LNCaP clone FGC (cell line): ENCODE measurements at places on chromosomes 3 and 15.

DNA sequence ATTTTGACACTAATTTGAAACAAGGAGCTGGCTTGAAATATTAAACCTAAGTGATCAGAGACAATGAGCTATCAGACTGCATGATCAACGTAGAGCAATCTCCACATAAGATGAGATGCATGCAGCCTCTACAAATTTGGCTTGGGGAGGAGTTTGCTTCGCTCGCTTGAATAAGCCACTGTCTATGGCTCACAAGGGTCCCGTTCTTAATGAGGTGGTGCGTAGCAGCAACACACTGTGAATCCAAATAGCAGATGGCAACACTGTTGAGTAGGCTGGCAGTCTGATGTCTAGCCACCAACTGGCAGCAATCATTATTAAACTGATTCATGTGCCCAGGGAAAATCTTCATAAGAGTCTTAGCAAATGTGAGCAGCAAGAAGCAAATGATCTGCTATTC lies 125.4 kb upstream of the CCDC54 start:
- DNase-seq = no peak

GRCh38 chr15:99721104-99721778 lies 12.0 kb downstream of the LYSMD4 start:
- no peak for DNase-seq

GRCh38 chr3:128969993-128970739 lies 23.7 kb downstream of the CFAP92 start:
- DNase-seq = no peak

GRCh38 chr3:150367757-150368156 lies 40.3 kb upstream of the TSC22D2 start:
- DNase-seq = no peak

DNA sequence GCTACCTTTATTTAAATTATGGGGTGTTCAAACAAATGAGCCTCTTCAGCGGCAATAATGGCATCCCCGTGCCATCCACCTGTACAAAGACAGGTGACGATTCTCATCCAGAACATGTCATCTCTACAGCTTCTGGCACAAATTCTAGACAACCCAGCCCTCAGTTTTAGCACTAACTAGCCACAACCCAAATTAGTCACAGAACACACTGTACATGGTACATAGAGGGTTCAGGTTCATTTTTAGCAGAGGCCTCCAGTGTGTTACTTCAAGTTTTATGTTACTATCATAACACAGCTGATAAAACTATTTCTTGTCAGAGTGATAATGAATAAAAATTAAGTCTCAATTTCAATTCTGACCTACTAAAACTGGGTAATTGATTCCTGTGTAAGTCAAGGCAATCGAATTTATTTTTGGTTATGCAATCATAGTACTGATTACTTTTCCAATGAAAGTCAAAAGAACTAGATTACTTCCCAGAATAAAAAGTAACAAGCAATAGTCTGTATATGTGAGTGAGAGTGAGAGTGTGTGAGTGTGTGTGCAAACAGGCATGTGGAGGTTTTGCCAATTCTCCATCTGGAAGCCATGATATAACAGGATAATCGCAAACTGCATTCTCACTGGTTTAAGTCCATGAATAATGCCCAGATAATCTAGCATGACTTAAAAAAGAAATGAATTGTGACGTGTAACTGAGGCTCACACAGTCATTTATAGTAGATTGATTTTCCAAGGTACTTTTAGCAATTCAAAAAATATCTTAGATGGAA lies 37.4 kb downstream of the SHQ1 start:
- DNase-seq = no peak

DNA sequence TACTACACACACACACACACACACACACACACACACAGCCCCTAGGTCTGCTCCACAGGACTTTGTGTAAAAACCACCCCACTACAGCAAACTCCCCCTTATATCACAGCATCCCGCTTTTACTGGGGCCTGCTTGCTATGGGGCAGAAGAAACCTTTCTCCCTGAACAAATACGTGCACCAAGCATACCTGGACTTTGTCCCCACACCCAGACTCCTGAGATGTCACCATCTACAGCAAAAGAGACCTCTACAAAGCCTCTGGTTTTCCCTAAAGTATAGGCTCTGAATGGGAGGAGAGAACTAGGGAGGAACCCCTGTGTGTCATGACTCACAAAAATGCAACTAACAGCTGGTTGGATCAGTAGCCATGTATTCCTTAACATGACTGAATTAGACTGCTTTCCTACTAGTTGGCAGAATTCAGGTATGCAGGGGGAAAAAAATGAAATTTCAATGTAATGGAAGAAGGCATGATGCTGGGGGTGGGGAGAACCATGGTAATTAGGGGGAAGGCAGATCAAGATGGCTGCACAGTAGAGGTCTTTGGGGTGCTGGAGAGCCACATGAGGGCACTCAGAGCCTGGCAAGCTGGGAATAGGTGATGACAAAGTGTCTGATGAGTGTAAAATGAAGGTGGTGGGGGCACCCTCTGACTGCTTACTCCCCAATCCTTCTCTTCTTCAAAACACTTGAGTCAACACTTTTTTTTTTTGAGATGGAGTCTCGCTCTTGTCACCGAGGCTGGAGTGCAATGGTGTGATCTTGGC lies 45.9 kb downstream of the DAPK2 start:
- no peak for DNase-seq

DNA sequence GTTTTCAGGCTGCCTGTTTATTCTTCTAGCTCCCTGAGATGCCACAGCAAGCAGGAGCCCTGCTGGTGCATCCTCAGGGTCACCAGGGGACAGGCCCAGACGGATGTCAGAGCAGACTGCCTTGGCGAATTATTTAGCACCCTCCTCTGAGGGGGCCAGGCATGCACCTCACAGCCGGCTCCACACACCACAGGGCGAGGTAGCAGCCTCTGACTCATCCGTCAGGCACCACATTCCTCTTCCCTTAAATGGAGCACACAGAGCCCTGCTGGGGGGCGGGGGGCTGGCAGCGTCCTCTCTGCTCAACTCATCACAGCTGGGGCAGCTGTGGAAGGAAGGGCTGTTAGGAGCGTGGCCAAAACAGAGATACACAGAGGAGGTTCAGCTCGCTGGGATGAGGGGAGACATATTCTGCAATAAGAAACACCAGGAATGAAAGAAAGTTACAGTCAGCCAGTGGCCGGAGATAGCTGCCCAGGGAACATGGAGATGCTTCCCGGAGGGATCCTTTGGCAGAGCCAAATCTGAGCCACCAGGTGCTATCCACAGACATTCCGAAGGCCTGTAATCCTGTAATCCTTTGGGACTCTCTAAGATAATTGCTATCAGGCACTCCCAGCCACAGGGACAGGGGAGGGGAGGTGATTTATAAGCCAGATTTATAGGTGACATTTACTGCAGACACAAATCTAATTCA lies 13.9 kb upstream of the PRICKLE2 start:
- DNase-seq = no peak

GRCh38 chr15:75651810-75652543 lies 4.3 kb downstream of the SNX33 start:
- no peak for DNase-seq

GRCh38 chr3:136311261-136311660 lies 61.1 kb downstream of the PCCB start:
- DNase-seq = no peak

DNA sequence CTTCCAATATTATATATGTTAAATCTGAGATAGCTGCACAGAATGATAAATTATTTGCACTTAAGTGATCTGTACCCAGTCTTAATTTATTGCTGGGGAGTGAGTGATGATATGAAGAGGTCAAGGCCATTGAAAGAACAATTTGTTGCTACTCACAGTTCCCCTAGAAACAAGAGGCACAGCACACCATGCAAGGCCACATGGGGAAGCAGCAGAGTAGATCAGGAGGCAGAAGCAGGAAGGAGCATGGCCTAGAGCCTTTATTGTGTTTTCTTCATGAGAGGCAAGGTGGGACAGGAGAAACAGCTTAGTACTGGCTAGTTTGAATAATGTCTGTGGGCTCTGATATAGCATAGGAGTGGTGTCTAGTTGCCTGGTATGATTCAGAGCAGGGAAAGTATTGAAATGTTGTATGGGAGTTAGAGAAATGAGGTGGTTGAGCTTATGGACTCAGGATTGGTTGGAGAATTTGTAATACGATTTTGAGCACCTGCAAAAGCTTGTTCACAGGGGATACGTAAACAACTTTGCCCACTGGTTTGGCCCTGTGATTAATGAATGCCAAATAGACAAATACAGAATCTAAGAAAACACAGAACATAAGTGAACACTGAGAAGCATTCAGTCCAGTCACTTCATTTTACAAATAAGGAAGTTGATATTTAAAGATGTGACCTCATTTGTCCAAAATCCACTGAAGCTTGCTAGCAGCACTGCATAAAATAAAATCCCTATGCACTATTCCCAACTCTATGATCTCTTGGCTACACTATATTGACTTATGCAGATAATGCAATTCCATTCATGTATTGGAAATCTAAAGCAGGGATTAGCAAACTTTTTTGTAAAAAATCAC lies 71.7 kb downstream of the TMCO5A start:
- DNase-seq = no peak

DNA sequence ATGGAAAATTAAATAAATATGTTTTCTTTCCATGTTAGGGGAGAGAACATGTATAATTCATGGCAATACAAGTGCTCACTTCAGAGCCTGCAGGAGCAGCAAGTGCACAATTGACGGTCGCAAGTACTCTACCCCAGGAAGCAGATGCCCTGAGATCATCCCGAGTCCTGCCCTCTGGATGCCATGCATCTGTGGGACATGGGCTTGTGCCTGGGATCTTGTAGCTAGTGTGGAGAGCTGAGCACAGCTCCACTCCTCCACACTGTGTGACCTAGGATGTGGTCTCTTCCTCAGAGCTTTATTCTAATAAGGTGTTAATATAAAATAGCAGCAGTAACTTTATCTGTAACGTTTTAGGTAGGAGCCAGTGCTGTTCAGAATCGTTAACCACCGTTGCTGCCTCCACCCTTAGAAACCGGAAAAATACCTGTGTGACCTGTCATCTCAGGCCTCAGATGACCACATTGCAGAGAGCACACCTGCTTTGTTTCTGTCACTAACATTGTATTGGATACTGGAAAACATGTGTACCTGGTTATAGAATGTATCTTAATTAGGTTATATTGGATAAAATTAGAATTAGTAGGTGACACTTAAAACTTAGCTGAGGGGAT lies 105.0 kb upstream of the GOLGA6L6 start:
- no peak for DNase-seq

DNA sequence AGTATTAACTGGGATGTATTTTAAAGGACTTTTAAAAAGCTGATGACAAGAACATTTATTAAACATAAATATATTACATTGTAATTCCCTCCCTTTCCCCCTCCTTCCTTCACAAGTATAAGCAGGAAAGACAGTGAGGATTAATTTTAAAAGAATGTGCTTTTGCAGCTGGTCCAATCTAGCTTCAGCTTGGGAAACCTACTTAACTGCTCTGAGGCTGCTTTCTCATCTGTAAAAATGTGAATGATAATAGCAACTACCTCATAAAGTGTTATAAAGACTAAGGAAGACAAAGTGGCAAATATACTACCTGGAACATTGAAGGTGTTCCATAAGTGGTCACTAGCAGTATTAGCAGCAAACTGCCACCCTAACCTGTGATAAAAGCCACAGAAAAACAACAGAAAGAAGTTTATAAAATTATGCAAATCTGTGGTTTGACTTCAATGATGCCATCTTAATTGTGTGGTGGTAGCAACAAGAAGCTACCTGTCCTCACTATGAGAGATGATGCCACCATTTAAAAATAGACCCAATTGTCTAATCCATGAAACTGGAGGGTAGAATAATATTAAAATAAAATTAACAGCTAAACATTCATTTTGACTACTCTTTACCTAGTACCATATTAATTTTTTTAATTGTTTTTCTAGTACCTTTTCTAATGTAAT lies 20.0 kb downstream of the DHX36 start:
- DNase-seq = no peak

- no peak for DNase-seq
Measured at GRCh38 chr15:68783226-68784058, 37.3 kb downstream of the ANP32A start.

GRCh38 chr3:187281191-187281714 lies 10.3 kb downstream of the MASP1 start:
- no peak for DNase-seq

DNA sequence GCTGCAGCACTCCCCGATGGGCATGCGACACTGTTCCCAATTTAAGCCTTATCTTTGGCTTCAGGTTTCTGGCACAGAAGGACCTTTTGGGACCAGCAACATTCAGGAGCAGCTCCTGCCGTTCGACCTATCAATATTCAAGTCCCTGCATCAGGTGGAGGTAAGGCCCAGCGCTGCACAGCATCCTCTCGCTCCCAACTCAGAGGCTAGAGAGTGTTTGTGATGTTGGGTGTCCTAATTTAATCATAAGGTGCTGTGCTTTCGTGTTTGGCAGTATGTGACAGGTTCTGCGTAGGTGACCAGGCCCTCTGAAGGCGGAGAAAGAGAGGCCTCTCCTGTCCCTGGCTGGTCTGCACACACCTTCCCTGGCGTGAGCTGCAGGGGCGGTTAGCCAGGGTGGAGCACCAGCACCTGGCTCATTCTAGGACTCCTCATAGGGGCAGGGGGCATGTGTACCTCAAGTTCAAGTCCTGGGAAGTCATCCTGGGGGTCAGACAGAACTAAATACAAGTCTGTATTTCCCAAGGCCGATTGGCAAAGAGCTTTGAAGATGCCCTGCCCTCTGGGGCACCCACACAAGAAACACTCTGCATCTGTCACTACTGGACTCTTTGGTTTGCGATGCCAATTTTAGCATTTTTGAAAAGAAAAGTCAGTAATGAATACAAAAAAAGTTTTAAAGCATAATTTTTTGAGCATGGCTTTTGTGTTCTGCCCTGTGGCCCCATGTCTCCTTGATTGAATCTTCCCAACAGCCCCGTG lies 17.0 kb downstream of the NISCH start:
- DNase-seq = no peak

GRCh38 chr15:90648137-90649070 lies 68.7 kb upstream of the BLM start:
- peak; percentile 31 for DNase-seq

GRCh38 chr3:156483002-156483401 lies 71.9 kb downstream of the SSR3 start:
- DNase-seq = no peak

- no peak for DNase-seq
Measured at GRCh38 chr3:67624078-67624477, 30.3 kb downstream of the SUCLG2 start.

DNA sequence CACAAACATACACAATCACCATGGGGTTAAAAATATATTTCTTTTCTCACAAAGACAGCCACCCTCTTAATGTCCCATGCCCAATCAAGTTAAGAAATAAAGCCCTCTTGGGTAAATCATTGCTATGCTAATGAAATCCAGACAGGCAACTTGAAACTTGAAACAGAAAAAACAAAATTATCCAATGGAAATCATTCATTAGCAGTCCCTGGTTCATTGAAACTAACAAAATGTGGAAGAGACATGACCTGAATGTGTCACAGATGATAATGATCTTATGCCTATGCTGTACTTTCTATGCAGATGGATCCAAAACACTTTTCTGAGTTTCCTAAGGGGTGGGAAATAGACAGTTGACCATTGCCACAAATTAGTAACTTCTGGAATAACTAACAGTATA lies 983.7 kb downstream of the MCTP2 start:
- no peak for DNase-seq
